Effector memory CD8-positive, alpha-beta T cell (primary cell): ENCODE measurements at places on chromosomes 6 and 20.
A peak's percentile ranks its signal among the peaks of the same experiment; 100 is the strongest.

- DNase-seq, result no peak
- peaks cover 11% of the 10 kb centered on the region for H3K4me1 ChIP-seq
- H3K4me3 ChIP-seq, result no peak overlapping the region
- no peaks in the 10 kb centered on the region for H3K27me3 ChIP-seq
- no peak overlapping the region for H3K27ac ChIP-seq
Observed at GRCh38 chr6:52523378-52524142, 53.3 kb downstream of the TRAM2 start.

DNA sequence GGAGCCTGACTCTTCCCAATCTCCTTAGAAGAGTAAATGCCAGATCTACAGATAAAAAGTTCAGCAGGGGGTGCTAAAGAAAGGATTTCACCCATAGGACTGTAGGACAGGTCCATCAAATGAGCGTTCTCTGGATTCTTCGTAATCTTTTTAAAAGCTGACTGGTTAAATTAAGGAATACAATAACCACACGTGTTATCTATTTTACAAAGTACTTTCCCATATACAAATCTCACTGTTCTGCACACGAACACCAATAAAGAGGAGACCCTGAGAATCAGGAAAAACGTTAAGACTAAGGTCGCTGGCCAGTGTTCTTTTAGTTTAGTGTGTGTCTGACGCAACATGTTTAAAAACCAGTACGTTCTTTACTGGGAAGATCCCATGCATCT lies 542 bp downstream of the TUBE1 start:
- no peak overlapping the region for H3K4me3 ChIP-seq
- peaks cover 17% of the 10 kb centered on the region for H3K36me3 ChIP-seq
- H3K4me1 ChIP-seq, result peaks cover 8% of the 10 kb centered on the region
- H3K27me3 ChIP-seq, result peaks cover 12% of the 10 kb centered on the region

GRCh38 chr6:134420614-134421181 lies 102.8 kb upstream of the SGK1 start:
- H3K4me3 ChIP-seq, result no peak overlapping the region
- no peaks in the 10 kb centered on the region for H3K36me3 ChIP-seq
- peaks cover under 1% of the 10 kb centered on the region for H3K27me3 ChIP-seq
- H3K27ac ChIP-seq, result no peak overlapping the region
- no peak for DNase-seq

DNA sequence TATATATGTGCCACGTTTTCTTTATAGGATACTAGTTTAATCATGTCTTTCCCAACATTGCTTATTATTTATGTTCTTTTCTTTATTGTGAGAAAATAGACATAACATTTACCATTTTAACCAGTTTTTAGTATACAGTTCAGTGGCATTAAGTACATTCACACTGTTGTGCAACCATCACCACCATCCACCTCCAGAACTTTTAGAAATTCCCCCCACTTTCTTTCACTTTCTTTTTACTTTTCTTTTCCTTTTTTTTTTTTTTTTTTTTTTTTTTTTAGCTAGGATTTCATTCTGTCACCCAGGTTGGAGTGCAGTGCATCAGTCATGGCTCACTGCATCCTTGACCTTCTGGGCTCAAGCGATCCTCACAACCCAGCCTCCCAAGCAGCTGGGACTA lies 18.5 kb downstream of the RBCK1 start:
- H3K27me3 ChIP-seq, result no peaks in the 10 kb centered on the region
- peaks cover 68% of the 10 kb centered on the region for H3K36me3 ChIP-seq
- no peak for DNase-seq
- no peak overlapping the region for H3K4me3 ChIP-seq

DNA sequence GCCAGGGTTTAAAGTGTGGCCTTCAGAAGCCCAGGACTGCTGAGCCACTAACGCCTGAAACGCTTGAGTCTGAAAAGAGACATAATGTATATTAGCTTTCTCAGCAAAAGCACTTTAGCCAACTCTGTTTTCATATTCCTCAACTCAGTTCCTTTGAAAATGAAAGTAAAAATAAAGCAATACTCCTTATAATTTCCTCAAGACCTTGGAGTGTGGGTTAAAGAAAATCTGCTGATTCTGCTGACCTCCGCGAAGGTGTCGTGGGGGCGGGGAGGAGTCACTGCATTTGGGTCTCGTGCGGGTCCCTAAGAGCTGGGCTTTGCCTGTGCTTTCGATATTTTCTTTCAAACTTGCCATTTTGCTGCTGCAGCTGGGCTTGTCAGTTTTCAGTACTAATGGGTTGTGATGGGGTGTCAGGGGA lies 142.2 kb upstream of the ARID1B start:
- H3K27ac ChIP-seq, result no peak overlapping the region
- H3K4me1 ChIP-seq, result peaks cover 11% of the 10 kb centered on the region
- DNase-seq, result no peak
- no peaks in the 10 kb centered on the region for H3K36me3 ChIP-seq

GRCh38 chr6:113493991-113494390 lies 363.2 kb upstream of the MARCKS start:
- H3K36me3 ChIP-seq, result no peaks in the 10 kb centered on the region
- no peaks in the 10 kb centered on the region for H3K4me1 ChIP-seq
- H3K27ac ChIP-seq, result no peak overlapping the region
- no peaks in the 10 kb centered on the region for H3K27me3 ChIP-seq
- H3K4me3 ChIP-seq, result no peak overlapping the region
- DNase-seq, result no peak

- H3K27ac ChIP-seq, result no peak overlapping the region
- DNase-seq, result no peak
- H3K27me3 ChIP-seq, result no peaks in the 10 kb centered on the region
- no peaks in the 10 kb centered on the region for H3K4me1 ChIP-seq
- H3K4me3 ChIP-seq, result no peak overlapping the region
Observed at GRCh38 chr6:21522143-21522747, 71.3 kb upstream of the SOX4 start.

DNA sequence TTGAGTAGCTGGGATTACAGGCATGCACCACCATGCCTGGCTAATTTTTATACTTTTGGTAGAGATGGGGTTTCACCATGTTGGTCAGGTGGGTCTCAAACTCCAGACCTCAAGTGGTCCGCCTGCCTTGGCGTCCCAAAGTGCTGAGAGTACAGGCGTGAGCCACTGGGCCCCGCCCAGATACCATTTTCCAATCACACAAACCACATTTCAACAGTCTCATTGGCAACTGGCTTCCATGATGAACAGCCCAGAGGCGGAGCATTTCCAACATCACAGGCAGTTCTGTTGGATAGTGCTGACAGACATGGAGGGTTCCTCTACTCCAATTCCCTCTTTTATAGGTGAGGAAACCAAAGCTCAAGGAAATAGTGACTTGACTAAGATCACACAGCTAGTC lies 43.9 kb upstream of the PLCB4 start:
- H3K4me3 ChIP-seq, result no peak overlapping the region
- H3K27ac ChIP-seq, result no peak overlapping the region
- no peaks in the 10 kb centered on the region for H3K4me1 ChIP-seq
- no peaks in the 10 kb centered on the region for H3K36me3 ChIP-seq
- no peak for DNase-seq

GRCh38 chr20:1685304-1686052 lies 27.9 kb upstream of the SIRPG start:
- DNase-seq, result no peak
- no peaks in the 10 kb centered on the region for H3K36me3 ChIP-seq
- H3K27me3 ChIP-seq, result no peaks in the 10 kb centered on the region
- peak overlapping the region; percentile 74 for H3K27ac ChIP-seq
- H3K4me1 ChIP-seq, result peaks cover 44% of the 10 kb centered on the region

DNA sequence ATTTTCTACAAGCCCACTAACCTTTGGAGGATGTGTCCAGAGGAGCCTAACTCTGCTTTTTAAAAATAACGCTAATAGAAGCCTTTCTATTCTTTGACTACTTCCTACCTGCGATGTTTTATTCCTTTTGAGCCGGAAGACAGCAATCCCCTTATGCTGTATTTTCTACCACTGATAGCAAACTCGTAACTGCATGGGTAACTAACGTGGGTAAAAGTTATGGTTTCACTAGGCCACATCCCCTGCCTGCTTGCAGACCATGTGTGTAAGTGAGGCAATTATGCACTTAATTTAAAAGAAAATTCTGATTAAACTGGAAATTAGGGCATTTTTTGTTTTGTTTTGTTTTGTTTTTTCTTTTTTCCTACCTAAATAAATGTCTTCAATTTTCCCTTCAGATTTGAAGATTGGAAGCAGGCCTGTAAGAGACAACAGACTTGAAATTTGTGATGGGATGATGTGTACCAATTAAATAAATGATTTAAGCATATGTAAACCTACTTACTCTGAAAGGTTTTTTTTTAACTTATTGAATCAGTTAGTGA lies 931 bp downstream of the UFL1 start:
- H3K27ac ChIP-seq, result peak overlapping the region; percentile 100
- H3K27me3 ChIP-seq, result no peaks in the 10 kb centered on the region
- peaks cover 17% of the 10 kb centered on the region for H3K4me1 ChIP-seq
- no peak for DNase-seq

DNA sequence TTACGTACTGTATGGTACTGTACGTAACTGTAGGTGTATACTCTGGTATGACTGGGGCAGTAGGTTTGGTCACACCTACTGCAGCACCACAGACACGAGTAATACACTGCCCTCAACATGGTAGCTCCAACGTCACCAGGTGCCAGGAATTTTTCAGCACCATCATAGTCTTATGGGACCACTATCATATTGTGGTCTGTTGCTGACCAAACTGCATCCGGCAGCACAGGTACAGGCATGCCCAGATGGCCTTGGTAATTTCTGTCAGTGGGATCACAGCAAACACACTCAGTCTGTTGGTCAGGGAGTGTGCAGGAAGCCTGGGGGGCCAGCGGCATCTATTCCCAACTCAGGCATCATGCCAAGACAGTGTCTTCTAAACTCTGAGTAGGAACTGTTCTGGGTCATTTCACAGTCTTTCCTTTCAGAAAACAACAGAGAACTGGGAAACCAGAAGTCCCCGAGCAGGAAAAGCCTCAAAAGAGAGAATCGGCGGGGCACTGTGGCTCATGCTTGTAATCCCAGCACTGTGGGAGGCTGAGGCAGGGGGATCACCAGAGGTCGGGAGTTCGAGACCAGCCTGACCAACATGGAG lies 5.8 kb downstream of the YTHDF1 start:
- no peak overlapping the region for H3K4me3 ChIP-seq
- H3K4me1 ChIP-seq, result peaks cover 53% of the 10 kb centered on the region
- no peak for DNase-seq
- H3K27me3 ChIP-seq, result no peaks in the 10 kb centered on the region
- peak overlapping the region; percentile 70 for H3K27ac ChIP-seq
- peaks cover 67% of the 10 kb centered on the region for H3K36me3 ChIP-seq

GRCh38 chr6:45691426-45691825 lies 313.7 kb upstream of the SUPT3H start:
- H3K27ac ChIP-seq, result no peak overlapping the region
- H3K4me3 ChIP-seq, result no peak overlapping the region
- DNase-seq, result no peak
- H3K36me3 ChIP-seq, result no peaks in the 10 kb centered on the region
- peaks cover 10% of the 10 kb centered on the region for H3K27me3 ChIP-seq

GRCh38 chr20:53838311-53838868 lies 232.0 kb downstream of the BCAS1 start:
- H3K27me3 ChIP-seq, result no peaks in the 10 kb centered on the region
- H3K36me3 ChIP-seq, result peaks cover 21% of the 10 kb centered on the region
- peaks cover 49% of the 10 kb centered on the region for H3K4me1 ChIP-seq
- peak overlapping the region; percentile 90 for H3K27ac ChIP-seq
- H3K4me3 ChIP-seq, result peak overlapping the region; percentile 77
- DNase-seq, result no peak

GRCh38 chr6:126548300-126548699 lies 208.4 kb downstream of the CENPW start:
- H3K27ac ChIP-seq, result no peak overlapping the region
- H3K27me3 ChIP-seq, result no peaks in the 10 kb centered on the region

DNA sequence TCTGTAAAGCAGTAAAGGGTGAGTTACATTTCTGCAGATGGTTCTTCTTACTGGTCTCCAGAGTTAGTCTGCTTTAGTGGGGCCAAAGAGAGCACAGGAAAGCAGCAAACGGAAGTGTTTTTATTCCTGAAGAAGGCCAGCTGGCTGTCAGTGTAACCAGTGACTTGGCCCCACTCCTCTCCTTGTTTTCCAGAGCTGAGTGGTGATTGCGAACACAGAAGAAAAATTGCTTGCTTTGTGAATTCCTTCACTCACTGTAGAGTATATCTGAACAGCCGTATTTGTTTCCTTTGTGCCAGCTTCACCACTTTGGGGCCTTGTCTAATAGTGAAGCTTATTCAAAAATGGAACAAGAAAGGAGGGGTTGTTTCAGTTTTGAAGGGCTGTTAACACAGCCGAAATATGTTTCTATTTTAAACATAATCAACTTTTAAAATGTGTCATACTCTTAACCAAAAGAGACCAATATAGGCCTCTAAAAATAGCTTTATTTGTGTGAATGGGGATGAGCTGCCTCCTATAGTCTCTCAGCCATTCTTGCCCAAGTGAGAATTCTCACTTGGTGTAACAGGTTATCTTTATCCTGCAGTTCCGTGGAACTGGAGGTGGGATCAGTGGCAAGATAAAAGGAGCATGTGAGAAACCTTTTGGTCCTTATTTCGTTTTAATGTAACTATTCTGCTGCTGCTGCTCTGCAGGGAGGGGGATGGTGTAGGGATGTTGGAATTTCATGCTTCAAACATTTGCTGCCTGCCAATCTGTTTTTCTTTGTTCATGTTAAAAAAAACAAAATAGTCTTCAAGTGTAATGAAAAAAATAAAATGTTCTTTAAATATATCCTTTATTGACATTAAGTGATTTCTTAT lies 37.8 kb downstream of the ZC2HC1B start:
- no peak for DNase-seq
- H3K4me3 ChIP-seq, result no peak overlapping the region
- H3K36me3 ChIP-seq, result no peaks in the 10 kb centered on the region
- H3K4me1 ChIP-seq, result no peaks in the 10 kb centered on the region

DNA sequence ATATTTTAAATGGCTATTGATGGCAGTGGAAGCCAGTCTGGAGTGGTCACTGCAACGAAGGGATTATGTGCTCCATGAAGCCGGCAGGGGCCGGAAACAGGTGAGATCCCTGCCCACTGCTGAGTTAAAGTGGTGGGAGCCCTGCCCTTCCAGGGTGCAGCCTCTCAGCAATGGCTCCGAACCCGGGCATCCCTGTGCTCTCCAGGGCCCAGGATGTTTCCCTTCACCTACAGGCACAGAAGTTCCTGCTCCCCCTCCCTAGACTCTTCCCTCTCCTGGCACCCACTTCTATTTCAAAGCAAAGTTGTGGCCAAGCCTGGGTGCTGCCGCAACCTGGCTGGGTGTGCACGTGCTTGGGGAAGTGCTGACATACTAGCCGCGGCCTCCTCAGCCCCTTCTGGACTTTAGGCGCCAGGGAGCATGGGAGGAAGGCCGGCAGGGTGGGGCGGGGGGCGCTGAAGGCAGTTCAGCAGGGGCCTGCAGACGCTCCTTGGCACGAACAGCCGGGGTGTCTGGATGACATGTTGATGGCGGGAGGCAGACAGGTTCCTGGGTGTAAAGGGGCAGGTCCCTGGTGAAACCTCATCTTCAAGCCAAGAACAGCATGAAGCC lies 452.3 kb downstream of the HTR1B start:
- H3K27me3 ChIP-seq, result no peaks in the 10 kb centered on the region
- H3K27ac ChIP-seq, result no peak overlapping the region
- H3K4me1 ChIP-seq, result no peaks in the 10 kb centered on the region
- no peak overlapping the region for H3K4me3 ChIP-seq
- no peak for DNase-seq
